KBM-7 (cell line): ENCODE measurements at places on chromosomes 1 and 21.
A peak's percentile ranks its signal among the peaks of the same experiment; 100 is the strongest.

- no peak for DNase-seq
These were observed 3.1 kb upstream of the HMGCS2 start for GRCh38 chr1:119771770-119772169.

DNA sequence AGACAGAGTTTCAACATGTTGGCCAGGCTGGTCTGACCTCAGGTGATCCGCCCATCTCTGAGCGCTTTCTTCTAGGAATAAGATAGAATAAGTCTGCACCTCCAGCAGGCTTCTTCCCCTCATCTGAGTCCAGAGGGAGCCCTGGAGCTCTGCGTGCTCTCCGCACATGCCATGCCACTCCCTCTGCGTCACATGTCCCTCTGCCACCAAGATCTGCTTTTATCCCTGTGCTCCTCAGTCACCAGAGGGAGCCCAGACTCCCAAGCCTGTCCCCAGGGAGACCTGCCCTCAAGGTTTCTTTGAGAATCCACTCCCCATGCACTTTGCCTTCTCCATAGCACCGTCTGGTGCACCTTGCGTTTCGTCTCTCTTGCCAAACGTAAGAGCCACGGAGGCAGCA is 213.0 kb downstream of the CAMTA1 start:
- DNase-seq, result no peak

GRCh38 chr1:234734412-234734835 is 124.4 kb upstream of the IRF2BP2 start:
- DNase-seq, result no peak

DNA sequence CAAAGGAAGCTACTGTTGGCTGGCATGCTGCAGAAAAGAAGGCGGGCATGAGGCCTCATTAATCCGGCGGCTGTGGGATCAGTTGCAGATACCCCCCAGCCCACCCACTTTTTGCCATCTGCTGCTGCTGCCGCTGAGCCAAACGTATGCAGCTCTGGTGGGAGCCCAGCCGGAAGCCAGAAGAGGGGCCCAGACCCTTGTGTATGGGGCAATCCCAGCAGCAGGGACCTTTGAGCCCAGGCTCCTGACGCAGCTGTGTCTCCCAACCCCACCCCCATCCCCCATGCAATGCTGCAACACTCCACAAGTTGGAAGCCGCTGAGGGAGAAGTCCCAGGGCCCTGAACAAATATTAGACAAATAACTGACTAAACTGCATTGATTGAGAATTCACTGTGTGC is 106.0 kb downstream of the ELAVL4 start:
- DNase-seq, result no peak

DNA sequence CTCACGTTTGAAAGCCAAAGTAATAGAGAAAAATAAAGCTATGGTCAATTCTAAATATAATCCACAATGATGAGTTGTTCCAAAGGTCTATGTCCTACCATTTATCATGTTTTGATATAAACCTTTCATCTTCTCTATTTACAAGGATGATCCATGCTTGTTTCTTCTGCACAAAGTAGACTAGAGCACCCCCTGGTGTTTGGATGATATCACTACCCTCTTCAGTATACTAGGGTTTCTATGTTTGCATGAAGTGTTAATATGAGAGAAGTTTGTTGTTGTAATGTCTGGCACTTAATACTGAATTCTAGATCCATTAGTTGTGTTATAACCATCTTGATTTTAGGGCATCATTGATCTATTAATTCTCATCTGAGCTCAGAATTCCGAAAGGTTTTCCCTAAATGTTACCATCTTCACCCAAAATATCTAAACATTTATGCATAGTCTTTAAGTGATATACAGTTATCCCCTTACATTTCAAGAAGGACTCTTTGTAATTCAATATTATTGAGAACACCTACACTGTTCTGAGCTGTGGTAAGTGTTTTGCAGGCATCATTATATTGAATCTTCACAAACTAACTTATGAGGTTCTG is 21.1 kb downstream of the CLDN8 start:
- DNase-seq, result peak; percentile 36

DNA sequence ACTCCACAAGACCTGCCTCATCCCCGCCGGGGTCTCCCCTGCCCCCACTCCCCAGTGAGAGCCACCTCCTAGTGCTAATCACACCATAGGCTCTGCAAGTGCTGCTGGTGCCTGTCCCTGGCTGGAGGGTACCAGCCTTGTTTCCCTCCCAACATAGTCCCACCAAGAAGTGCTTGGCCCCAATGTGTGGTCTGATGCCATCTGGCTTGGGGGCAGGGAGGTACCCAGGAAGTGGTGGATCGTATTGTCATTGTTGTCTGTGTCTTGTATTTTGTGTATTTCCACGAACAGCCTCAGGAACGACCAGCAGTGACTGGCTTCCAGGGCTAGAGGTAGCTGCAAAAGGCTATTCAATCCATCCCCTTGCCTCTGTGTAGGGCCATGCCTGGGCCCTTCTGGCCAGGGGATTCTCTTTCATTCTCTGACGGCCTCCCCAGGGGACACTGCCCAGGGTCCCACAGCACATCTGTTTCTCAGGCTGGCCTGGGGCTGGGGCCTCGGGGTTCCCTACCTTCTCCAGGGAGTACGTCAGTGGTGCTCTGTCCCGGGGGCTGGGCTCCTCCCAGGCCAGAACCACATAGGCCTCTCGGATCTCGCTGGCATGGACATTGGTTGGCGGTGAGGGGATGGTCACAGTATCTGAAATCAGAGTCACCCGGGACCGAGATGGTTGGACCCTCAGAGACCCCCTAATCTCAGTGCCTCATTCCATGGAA is 22.8 kb downstream of the MYOM3 start:
- DNase-seq, result no peak

DNA sequence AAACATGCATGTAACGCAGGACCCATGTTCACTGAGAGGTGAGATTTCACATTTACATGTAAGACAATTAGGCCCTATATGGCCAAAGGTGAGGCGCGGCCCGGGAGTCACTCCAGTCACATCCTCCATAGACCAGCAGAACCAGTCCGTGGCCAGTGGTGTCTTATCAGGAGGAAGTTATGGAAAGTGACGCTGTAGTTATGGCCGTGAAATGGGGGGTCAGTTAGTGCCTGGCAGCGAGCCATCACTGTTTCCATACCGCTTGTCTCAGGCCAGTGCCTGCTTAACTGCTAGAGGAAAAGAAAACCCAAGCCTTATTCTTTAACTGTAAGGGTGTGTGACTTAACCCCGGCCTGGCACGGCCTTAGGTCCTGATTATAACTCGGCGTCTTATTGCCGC is 6.1 kb downstream of the C1orf159 start:
- peak; percentile 15 for DNase-seq

GRCh38 chr1:230501849-230502248 is 75.7 kb upstream of the PGBD5 start:
- DNase-seq, result no peak

GRCh38 chr1:219544163-219544846 is 68.6 kb downstream of the ZC3H11B start:
- no peak for DNase-seq

DNA sequence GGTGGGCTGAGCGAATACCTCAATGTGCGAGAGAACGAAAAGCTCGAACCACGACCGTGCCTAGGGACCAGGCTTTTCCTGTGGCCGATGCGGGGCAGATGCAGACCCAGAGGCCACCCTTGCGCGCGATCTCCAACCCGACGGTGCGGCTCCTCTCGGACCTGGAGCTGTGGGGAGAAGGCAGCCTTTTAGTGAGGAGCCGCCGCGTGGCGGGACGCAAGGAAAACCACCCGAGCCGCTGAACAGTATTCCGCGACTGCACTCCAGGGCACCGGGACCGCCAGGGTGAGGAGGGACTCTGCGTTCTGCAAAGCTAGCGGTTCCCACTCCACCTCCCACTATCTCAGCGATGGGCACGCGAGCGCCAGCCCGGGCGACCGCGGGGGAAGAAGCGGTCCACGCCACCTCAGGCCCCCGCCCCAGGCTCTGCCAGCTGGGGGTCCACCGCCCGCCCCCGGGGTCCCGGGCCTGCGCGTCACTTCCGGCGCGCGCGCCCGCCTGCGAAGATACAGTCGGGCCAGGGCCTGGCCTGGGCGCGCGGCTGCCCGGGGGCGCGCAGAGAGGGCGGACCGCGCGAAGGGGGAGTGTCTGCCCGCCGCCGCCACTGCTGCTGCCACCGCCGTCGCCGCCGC is 66.5 kb upstream of the PRKACB start:
- peak; percentile 86 for DNase-seq

GRCh38 chr21:44074315-44074958 is 32.8 kb upstream of the PWP2 start:
- no peak for DNase-seq
